ENCODE measurements at places on chromosomes 12 and 14. TPM values are rescaled to one million over a fixed set of nuclear protein-coding genes. Genes with fewer than 3 reads are reported as not detected.
A peak's percentile ranks its signal among the peaks of the same experiment; 100 is the strongest.

GRCh38 chr12:41467591-41468325 lies 279.6 kb downstream of the PDZRN4 start:
- no peaks in the 10 kb centered on the region for H3K36me3 ChIP-seq
- DNase-seq: no peak
- H3K4me3 ChIP-seq: no peak overlapping the region
- no peaks in the 10 kb centered on the region for H3K4me1 ChIP-seq

- H3K36me3 ChIP-seq: no peaks in the 10 kb centered on the region
- H3K4me1 ChIP-seq: peaks cover 3% of the 10 kb centered on the region
- H3K27ac ChIP-seq: no peak overlapping the region
- DNase-seq: peak; percentile 14
- no peaks in the 10 kb centered on the region for H3K27me3 ChIP-seq
- H3K4me3 ChIP-seq: no peak overlapping the region
These were observed 76.0 kb upstream of the ST8SIA1 start for GRCh38 chr12:22410486-22410885.

The TGFB3 gene
- 1.1 TPM for total RNA-seq

DNA sequence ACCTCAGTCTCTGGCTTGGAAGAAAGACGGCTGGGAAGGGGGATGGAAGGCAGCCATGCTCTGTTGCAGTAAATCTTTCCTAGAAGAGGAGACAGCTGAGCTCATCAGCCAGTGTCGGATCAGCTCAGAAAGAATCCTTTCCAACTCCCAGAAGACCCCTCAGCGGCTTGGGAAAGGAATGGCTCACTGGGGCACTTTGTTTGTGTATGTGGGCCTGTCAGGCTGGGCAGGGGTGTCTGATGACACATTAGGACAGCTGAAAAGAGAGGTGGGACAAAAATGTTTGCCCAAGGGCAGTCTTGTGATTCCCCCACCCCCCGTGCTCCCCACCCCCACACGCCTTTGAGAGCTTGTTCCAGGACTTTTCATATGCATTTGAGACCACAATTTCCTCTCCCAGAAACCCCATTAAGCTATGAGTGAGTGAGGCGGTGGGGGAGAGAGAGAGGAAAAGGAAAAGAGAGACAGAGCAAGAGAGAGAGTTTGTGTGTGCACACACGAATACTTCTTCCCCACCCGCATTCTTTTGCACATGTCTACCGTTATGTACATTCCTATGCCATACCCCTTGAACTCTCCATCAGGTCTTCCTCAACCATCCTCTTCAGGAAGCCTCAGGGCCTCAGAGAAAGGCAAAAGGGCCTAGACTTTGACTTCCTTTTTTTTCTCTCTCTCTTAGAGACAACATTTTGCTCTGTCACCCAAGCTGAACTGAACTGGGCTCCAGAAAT lies 198.9 kb downstream of the ZFP36L1 start:
- no peak overlapping the region for H3K4me3 ChIP-seq
- peaks cover 21% of the 10 kb centered on the region for H3K4me1 ChIP-seq
- no peaks in the 10 kb centered on the region for H3K27me3 ChIP-seq
- H3K36me3 ChIP-seq: no peaks in the 10 kb centered on the region
- DNase-seq: no peak

GRCh38 chr12:125989696-125990095 lies 924.5 kb downstream of the AACS start:
- H3K27ac ChIP-seq: no peak overlapping the region
- no peaks in the 10 kb centered on the region for H3K36me3 ChIP-seq
- H3K4me3 ChIP-seq: no peak overlapping the region
- H3K4me1 ChIP-seq: no peaks in the 10 kb centered on the region
- H3K27me3 ChIP-seq: no peaks in the 10 kb centered on the region

- H3K27ac ChIP-seq: no peak overlapping the region
- no peak for DNase-seq
- no peak overlapping the region for H3K4me3 ChIP-seq
- no peaks in the 10 kb centered on the region for H3K4me1 ChIP-seq
- H3K36me3 ChIP-seq: no peaks in the 10 kb centered on the region
- H3K27me3 ChIP-seq: peaks cover 18% of the 10 kb centered on the region
These were observed 4.0 kb downstream of the EGLN3 start for GRCh38 chr14:33946679-33947476.

DNA sequence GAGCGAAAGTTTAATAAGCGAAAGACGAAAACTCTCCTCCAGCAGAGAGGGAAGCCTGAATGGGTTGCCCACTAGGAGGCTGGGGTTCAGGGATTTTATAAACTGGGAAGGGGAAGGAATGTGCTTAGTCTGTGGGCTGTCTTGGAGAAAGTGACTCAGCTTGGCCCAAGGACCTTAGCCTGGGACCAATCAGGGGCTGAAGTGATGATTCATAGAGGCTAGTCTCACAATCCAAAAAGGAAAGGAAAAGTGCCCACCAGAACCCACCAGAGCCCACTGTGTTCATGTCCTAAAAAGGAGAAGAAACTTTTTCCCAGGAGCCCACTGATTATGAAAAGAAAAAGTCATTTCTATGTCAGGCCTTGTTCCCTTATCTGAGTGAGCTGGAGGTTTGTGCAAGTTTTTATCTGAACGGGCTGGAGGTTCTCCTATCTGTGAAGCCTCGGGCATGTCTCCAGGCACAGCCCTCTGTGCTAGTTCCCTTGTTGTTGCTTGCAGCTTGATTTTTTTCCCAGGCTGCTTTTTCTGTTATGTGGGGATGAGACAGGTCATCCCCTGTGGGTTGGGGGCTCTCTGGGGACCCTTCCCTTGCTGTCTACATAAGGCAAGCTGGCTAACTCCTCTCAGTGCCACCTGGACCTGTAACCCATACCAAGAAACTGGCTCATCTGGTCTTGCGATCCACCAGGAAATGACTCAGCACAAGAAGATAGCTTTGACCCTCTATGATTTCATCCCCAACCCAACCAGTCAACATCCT lies 8.3 kb upstream of the GOLGA5 start:
- peaks cover 4% of the 10 kb centered on the region for H3K4me1 ChIP-seq
- H3K27me3 ChIP-seq: no peaks in the 10 kb centered on the region
- no peaks in the 10 kb centered on the region for H3K36me3 ChIP-seq
- H3K27ac ChIP-seq: peak overlapping the region; percentile 16
- H3K4me3 ChIP-seq: no peak overlapping the region
- peak; percentile 34 for DNase-seq

- H3K36me3 ChIP-seq: no peaks in the 10 kb centered on the region
- H3K27me3 ChIP-seq: no peaks in the 10 kb centered on the region
- H3K27ac ChIP-seq: peak overlapping the region; percentile 1
- DNase-seq: peak; percentile 70
- H3K4me1 ChIP-seq: peaks cover 9% of the 10 kb centered on the region
- no peak overlapping the region for H3K4me3 ChIP-seq
These were observed 14.6 kb upstream of the EIF2B2 start for GRCh38 chr14:74988131-74988530.

DNA sequence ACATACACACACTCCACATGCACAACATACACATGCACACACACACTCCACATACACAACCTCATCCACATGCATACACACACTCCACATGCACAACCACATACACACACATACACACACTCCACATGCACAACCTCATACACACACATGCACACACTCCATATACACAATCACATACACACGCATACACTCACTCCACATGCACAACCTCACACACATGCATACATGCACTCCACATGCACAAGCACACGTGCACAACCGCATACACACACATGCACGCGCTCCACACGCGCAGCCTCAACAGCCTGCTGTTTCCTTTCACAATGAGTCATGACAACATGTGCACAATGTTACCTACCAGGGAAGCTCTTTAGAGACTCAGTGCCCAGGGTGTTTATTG lies 61.2 kb upstream of the TMEM132C start:
- H3K27ac ChIP-seq: no peak overlapping the region
- H3K4me1 ChIP-seq: no peaks in the 10 kb centered on the region
- H3K27me3 ChIP-seq: no peaks in the 10 kb centered on the region
- H3K36me3 ChIP-seq: no peaks in the 10 kb centered on the region
- DNase-seq: no peak
